Foreskin keratinocyte (primary cell): ENCODE measurements at places on chromosomes 4 and X. TPM values are rescaled to one million over a fixed set of nuclear protein-coding genes. Genes with fewer than 3 reads are reported as not detected.

DNA sequence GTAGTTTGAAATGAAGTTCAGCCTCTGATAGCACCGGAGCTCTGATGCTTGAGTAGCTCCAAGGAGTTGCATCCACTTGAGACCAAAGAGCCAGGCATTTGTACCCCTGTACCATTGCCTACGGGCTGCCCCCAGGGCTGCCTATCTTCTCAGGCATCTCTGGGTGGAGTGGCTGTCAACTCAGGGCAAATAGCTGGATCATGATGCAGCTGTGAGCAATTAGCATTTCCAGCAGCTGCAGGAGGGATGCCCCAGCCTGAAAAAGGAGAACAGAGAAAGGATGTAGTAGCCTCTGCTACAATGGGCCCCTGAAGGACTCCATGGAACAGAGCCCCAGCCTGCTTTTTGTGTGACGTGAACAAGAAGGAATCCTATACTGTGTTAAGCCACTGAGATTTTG, 492.6 kb downstream of the BCOR start:
- no peak for DNase-seq

- DNase-seq, result peak; percentile 74
Measured at GRCh38 chrX:38214551-38215531, 5.8 kb downstream of the SRPX start.

Gene ARHGEF9
- total RNA-seq, result 8.7 and 9.9 TPM in 2 replicates

Gene ATP6AP1
- 44.3 and 51.0 TPM in 2 replicates for total RNA-seq

Gene GPRASP3
- 3.6 and 4.3 TPM in 2 replicates for total RNA-seq

GRCh38 chrX:85052636-85053343, 49.1 kb downstream of the APOOL start:
- peak; percentile 77 for DNase-seq

Gene FRG2
- not detected in 2 replicates for total RNA-seq

- peak; percentile 11 for DNase-seq
Measured at GRCh38 chr4:80586716-80587115, 251.2 kb downstream of the CFAP299 start.

DNA sequence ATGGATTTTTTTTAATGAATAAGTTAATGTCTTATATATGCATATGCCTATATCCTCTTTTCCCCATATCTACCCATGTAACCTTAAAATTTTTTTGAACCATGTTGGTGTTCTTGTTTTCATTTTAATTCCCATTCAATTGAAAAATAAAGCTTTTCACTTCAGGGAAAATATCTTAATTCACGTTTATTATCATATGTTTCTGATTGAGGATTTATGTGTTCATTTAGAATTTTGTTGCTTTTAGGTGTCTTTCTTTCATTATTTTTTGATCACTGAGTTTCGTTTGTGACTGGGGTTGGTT, 29.1 kb downstream of the HADH start:
- DNase-seq, result no peak

DNA sequence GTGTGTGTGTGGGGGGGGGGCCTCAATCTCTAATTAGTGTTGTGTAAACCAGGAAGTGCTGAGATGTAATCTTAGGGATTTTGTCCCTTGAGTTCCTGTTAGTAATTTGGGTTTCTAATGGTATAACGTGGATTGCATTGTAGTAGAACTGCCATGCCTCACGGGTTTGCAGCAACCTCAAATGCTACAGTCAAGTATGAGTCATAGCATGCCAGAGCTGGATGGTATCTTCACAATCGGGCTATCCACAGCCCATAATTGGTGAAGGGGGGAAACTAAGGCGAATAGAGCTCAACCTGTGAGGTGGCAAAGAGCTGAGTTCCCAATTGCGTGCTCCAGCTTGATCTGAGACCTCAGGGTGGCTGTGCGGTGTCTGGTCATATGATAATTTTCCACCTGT, 2.2 kb upstream of the FMR1NB start:
- no peak for DNase-seq

- DNase-seq, result no peak
Measured at GRCh38 chr4:42768125-42768748, 111.3 kb upstream of the ATP8A1 start.

- DNase-seq, result no peak
Measured at GRCh38 chrX:130167040-130167439, 1.4 kb upstream of the AIFM1 start.

- DNase-seq, result no peak
Measured at GRCh38 chr4:100593935-100594334, 76.1 kb upstream of the EMCN start.

- DNase-seq, result no peak
Measured at GRCh38 chrX:98380106-98380505, 1496.4 kb downstream of the RPA4 start.

DNA sequence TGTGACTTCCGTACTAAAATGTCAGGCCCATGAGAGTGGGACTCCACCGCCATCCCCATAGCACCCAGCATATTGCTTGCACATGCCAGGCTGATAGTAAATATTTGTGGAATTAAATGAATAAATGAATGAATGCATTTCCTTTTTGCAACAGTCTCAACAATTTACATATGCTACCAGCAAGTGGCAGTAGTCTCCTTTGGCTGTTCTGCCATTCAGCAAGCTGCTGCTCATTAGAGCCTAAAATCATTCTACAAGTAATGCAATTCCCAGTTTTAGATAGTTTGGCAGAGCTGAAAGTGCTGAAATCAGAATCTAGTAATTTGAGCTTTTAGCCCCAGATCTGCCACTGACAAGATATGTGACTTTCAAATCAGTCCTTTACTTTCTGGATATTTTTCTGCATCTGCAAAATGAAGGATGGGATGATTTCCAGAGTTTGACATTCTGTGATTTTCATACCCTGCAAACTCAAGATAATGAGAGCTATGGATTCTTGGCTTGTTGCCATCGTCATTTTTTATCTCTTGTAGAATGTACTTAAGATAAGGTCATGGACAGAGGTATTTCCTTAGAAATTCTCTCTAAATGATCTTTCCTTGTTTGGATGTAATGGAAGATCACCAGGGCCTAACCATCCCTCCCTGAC, 35.7 kb upstream of the INTS6L start:
- DNase-seq, result peak; percentile 20

Gene DCAF4L1
- 0.10 and 0.11 TPM in 2 replicates for total RNA-seq

GRCh38 chrX:110145854-110146253, 142.9 kb downstream of the TMEM164 start:
- DNase-seq, result no peak

Gene CACNA1F
- not detected in 2 replicates for total RNA-seq

DNA sequence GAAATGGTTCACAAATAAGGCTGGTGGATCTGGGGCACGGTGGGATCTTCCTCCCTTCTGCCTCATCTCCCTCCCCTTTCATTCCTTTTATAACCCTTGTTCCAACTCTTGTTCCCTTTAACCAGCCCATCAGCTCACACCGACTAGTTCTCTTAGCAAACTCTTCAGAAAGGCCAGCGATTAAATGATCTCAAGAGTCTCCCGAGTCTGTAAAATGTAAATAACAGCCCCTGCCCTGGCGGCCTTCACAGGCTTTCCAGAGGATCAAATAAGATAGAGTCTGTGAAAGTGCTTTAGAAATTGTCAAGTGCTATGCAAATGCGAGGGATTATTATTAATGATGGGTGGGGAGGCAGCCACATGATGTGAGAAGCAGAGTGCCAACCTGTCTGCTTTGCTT, 27.1 kb downstream of the TSC22D3 start:
- no peak for DNase-seq

Gene TREX2
- 0.74 and 0.85 TPM in 2 replicates for total RNA-seq

GRCh38 chr4:54274795-54275665, 45.9 kb downstream of the PDGFRA start:
- no peak for DNase-seq

Gene IL1RAPL1
- 0.11 and 0.48 TPM in 2 replicates for total RNA-seq

DNA sequence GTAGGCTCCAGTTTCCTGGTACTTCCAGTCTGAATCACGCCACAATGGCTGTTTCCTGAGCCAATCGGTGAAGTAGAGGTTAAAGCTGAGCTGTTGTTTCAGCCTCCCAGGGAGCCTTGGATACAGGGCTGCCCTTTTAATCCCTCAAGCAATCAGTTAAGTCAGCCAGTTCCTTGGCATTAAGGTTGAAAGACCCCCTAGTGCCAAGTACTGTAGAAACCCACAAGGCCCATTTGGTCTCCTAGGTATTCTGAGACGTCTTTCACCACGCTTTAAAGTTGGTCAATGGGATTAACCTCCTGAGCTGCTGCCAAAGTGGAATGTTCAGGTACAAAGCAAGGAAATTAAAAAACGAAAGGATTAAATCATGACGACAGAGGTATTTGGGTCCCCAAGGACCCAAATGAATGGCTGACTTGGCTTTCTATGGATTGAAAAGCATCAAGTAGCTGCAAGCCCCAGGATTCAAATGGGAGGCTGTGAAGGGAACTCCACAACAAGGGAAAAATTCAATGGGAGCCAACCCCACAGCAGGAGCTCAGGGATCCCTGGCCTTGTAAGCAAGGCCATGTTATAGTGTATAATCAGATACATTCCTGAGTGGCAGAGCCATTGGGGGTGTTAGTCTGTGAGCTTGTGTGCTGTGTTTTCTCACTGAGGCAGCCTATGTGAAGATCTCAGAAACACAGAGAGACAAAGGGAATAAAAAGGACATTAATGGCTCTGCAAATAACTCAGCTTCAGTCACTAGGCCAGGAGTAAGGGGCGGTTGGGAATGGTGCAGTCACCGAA, 86.0 kb downstream of the ATG4A start:
- no peak for DNase-seq

- no peak for DNase-seq
Measured at GRCh38 chr4:111871802-111872201, 273.5 kb upstream of the FAM241A start.

DNA sequence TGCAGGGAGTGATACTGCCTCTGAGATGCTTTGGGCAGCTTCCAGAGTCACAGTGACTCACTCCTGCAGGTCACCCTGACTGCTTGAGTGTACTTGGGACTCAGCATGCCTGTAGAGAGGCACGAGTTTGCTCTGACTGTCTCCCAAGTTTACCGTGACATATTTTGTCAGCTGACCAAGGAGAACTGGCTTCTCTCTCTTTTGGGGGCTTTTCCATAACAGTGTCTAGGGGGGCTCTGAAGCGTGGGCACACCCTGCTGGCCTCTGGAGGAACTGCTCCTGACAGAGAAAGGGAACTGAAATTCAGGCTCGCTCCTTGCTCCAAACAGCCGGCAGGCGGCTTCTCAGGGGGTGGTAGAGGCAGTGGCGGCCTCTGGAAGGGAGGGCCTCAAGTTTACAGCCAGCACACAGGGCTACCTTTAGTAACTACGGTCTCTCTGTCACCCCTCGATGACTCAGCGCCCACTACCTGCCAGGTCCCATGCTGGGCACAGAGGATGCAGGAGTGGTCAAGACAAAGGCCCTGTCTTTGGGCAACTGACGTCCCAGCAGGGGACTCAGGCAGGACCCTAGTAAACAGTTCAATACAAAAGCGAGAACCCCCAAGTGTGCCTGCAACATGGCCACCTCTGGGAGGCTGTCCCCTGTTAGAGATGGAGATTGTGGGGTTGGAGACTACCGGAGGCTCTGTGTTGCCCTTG, 17.8 kb downstream of the ZNF185 start:
- no peak for DNase-seq

DNA sequence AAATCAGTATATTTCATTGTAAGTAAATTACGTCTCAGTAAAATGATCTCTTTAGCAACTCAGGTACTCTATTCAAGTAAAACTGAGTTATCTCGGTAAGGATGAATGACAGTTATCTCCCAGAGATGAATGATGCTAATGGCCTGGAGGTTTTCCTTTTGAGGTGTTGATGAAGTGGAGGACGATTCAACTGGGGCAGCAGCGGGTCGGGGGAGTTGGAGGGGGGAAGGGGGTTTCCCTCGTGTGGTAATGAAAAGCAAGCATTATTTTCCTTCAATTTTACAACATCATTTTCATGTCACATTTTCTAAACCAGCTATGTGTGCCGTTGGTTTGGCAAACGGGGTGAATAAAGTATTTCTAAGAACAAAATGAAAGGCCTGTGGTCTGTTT, 92.4 kb upstream of the ATXN3L start:
- no peak for DNase-seq

Gene RNF212
- 0.17 and 0.35 TPM in 2 replicates for total RNA-seq

Gene KCND1
- 0.49 and 0.54 TPM in 2 replicates for total RNA-seq

Gene ARSJ
- 11.1 and 13.9 TPM in 2 replicates for total RNA-seq

GRCh38 chrX:71525316-71525715, 7.6 kb upstream of the OGT start:
- DNase-seq, result no peak

DNA sequence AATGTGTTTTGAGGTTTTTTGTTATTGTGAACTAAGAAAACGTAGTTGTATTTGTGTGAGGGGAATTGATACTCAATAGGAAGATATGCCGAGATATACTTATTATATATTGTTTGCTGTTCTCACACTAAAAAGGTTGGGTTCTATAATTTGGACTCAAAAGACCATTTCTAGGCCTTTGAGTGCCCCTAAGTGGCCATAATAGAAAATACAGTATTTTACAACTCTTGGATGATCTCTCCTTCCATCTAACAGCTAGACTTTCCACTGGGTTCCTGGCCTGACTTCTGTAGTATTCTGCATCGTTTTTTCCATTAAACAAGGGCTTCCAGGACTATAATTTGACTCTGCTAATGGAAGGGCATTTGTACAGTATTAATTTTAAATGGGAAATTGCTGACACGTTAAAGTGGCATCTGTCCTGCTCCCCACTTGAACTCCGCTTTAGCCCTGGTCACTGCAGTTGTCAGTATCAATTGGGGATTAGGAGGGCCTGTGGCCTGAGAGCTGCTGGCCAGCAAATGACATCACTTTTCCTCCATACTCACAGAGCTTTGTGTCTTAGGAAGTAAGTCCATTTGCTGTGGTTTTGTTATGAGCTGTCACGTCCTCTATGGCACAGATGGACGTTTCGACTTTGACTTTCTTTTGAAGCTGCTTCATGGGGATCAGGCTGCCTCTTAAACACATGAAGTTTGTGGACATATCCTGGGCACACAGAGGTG, 176.9 kb downstream of the SLIT2 start:
- no peak for DNase-seq

- no peak for DNase-seq
Measured at GRCh38 chr4:41646862-41647261, 101.7 kb downstream of the PHOX2B start.

Gene PCDH11X
- total RNA-seq, result not detected in 2 replicates

DNA sequence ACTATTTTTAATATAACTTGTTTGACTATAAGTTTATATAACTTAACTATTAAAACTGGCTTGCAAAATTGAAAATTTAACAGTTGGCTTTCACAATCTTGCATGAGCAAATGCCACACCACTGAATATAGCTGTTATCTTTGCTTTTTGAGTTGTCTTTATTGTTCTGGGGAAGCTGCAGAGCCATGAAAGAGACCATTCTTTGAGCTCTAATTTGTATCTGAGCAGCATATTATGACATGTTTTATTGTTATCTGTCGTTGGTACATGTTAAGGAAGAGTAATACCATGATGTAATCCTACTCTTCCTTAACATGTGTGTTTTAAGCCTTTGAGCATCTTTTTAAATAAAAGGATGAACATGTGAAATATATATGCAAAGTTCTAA, 97.1 kb upstream of the ANK2 start:
- no peak for DNase-seq

GRCh38 chr4:149349541-149349940, 466.1 kb downstream of the IQCM start:
- DNase-seq, result no peak

DNA sequence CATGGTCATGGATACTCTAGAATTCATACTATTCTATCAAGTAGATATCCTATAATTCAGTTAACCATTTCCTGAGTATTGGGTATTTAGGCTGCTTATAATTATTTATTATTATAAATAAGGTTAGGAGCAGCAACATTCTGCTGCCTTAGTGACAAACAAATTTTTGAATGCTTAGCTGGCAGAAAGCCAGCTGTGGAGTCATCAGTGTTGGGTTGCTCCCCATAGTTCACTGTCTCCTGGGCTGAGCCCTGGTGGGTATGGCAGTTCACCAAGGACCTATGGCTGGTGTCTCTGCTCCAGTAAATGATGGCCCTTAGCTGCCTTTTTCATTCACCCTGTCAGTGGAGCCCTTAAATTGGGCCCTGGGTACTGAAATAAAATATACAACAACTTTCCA, 61.8 kb downstream of the SMARCA5 start:
- DNase-seq, result no peak
